ENCODE measurements at places on chromosomes 7 and 10.

DNA sequence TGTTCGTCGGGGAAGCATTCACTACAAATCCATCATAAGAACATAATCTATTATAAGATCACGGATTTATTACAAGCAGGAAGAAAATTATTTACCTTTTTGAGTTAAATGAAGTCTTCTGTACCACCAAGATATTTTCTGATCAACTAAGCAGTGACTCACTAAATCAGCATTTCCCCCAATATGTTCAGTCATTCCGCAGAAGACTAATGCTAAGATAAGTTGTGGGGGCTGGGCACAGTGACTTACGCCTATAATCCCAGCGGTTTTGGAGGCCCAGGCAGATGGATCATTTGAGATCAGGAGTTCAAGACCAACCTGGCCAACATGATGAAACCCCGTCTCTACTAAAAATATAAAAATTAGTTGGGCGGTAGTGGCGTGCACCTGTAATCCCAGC, 144.2 kb upstream of the EGR2 start:
- no peak for DNase-seq

DNA sequence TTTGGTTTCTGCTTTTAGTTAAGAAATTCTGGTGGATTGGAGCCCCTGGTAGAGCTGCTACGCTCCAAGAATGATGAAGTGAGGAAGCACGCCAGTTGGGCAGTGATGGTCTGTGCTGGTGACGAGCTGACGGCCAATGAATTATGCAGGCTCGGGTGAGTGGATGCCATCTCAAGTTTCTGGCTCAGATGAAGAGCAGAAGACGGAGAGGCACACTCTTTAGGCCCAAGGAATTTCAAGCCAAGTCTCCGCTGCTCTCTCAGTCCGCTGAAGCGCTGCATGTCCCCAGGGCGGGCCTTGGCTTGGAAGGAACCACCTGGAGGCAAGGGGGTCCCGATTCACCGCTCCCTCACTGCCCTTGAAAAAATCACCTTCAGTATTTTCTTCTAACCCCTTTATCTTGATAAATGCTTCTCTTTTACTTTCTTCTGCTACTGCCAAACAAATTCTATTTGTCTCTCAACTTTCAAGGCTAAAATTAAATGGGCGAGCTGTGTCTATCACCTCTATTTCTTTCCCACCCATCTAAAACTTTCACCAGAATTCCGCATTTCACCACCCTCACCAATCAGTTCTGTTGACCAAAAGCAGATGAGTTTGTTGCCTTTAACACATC, 74.2 kb downstream of the ARMC3 start:
- DNase-seq = no peak

DNA sequence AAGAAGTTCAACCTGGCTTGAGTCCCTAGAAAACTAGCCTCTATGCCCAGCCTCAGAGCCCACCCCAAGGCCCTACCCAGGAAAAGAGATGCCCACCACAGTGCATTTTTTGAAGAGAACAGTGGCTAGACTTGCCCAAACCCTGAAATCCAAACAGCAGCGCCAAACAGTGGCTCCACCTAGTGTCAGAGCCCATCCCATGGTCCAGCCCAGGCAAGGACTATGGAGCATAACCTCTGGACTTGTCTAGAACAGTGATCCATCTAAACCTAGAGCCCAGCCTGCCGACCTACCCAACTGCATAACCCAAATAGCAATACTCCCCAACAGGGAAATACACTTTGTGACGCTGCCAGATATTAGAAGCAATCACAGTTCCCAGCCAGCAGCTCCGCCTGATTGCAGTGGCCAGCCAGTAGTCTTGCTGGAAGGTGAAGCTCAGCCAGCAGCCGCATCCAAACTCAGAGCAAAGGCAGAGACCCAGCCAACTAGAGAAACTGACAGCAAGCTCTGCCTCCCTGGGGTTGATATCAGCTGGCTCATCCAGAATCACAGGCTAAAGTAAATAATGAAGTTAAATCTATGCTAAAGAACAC, 44.5 kb downstream of the HBP1 start:
- no peak for DNase-seq

DNA sequence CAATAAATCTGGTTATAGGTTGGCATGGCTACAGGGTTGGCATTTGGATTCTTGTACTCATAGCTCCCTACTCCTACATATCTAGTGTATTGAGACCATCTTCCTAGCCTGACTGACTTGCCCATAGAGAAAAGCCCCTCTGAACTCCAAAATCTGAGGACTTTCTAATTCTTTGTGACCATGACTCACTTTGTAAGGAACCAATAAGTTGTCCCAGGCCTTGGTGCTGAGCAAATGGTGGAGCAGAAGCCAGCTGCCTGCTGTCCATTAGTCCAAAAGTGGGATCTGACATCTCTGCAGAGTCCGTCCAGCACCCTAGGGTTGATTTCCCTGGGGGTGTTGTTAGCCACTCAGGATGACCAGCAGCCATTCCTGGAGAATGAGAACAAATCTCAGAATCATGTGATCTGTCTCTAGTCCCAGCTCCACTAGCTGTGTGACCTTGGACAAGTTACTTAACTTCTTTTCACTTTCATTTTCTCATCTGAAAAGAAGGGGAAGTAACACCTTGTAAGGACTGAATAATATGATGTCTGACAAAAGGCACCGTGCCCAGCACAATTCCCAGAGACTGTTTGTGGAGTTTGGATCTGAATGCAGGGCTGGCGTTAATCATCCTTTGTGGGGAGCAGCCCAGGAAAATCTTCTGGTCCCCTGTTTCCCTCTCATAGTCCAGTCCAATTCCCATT, 44.1 kb downstream of the MTURN start:
- no peak for DNase-seq

DNA sequence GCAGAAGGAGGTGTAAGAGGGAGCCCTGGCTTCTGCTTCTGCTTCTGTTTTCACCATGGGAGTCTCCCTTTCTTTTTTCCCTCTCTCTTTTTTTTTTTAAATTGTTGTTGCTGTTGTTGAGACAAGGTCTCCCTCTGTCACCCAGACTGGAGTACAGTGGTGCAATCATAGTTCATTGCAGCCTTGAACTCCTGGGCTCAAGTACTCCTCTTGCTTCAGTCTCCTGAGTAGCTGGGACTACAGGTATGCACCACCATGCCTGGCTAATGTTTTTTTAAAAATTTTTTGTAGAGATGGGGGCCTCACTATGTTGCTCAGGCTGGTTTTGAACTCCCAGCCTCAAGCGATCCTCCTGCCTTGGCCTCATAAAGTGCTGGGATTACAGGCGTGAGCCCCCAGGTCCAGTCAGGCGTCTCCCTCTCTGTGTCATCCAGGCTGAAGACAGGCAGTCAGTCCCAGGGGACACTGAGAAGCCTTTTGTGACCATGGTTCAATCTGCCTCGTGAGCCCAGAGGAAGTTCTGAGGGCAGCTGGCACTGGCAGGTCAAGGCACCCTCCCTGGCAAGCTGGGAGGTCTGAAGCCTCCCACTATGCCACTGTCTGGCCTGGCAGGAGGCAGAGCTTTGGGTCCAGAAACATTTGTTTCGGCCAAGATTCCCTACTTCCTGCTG, 33.6 kb upstream of the NPFFR1 start:
- DNase-seq = no peak

DNA sequence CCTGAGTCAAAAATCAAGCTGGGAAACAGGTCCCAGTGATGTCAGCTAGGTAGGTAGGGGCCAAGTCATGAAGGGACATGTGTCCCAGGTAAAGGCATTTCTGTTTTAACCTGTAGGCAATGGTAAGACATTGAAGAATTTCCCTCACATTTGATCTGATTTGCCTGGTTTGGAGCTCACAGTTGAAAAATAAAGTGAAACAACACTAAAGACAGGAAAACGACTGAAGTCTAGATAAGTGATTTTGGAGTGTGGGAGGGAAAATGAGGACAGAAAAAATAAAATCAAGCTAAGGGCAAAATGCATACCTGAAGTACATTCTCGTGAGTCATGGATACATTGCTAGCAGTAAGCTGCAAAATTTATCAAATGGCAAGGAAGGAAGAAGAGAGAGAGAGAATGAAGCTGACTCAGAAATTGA, 169.9 kb downstream of the SKIDA1 start:
- no peak for DNase-seq

DNA sequence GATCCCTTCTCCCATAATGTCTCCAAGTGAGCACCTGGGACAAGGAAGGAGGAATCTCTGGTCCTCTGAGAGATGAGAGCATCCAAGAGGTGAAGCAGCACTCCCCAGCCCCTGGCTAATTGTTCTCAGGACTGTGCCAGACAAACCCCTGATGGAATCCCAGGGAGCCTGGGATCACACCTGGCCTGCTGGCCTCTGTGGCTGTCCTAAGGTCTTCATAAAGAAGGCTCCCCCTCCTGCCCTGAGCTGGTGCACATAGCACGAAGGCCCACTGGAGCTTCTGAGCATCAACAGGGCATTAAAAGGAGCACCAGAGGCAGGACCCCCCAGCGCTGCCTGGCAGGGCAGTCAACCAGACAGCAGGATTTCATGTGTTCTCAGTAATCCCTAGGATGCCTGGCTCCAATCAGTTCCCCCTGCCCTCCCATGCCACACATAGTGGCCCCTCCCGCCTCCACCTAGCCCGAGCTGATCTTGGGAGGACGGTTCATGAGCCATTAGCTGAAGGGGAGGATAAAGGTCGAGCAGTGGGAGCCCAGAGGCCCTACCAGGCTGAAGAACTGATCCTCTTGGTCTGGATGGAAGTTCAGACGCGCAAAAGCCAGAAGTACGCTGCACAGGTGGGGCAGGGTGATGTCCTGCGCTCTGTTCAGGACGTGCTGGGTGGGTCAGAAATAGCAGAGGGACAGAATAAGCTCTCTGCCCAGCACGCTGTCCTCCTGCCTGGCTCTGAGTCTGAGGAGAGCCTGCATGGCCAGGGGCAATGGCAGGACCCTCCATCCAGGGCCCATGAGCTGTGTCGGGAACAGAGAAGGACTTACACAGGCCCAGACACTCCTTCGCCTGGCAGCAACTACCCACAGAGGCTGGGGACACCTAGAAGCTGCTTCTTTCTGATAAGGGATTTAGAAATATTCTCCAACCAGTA, 8.4 kb downstream of the TBRG4 start:
- no peak for DNase-seq

DNA sequence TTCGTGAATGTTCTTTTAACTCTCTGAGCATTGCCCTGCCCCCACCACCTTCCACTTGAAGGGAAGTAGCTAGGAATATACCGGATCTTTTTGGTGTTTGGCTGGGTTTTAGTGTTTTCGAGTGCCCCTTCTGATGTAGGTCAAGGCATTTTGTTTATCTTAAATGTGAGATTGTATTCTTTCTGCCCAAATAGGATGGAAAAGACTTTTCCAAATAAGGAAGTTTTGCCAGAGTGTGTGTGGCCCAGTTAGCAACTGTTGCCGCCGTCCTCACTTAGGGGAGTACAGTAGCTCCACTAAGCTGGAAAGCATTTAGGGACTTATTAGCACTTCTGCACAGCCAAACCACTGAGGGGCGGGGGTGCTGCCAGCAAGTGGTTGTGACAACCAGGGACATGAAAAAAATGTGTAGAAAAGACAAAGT, 29.8 kb upstream of the VCL start:
- peak; percentile 7 for DNase-seq

- DNase-seq = no peak
Measured at GRCh38 chr7:140577651-140578050, 63.0 kb downstream of the DENND2A start.

GRCh38 chr7:135763261-135763660, 14.6 kb upstream of the FAM180A start:
- DNase-seq = no peak

GRCh38 chr7:141986923-141987322, 8.8 kb upstream of the MGAM start:
- no peak for DNase-seq

DNA sequence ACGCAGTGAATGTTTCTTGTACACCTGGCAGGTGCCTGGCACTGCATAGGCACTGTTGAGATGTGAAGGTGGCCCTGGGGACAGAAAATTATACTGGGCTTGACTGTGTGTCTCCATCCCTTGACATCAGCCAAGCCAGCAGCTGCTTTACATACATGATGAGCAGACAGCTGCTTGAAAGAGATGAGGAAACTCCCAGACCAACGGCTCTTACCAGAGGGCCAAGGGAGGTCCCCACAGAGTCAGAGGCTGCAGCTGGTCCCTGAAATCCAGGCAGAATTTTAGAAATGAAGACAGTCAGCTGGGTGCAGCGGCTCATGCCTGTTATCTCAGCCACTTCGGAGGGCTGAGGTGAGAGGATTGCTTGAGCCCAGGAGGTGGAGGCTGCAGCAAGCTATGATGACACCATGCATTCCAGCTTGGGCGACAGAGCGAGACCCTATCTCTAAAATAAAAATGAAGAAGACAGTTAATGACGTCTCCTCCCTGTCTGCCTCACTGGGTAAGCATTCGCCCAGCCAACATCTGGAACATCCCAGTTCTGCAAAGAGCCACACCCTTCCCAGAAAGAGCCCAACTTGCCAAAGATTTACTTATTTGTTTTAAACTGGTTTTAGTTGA, 17.6 kb downstream of the LIMK1 start:
- no peak for DNase-seq

GRCh38 chr7:15503603-15504290, 58.1 kb downstream of the AGMO start:
- DNase-seq = no peak

DNA sequence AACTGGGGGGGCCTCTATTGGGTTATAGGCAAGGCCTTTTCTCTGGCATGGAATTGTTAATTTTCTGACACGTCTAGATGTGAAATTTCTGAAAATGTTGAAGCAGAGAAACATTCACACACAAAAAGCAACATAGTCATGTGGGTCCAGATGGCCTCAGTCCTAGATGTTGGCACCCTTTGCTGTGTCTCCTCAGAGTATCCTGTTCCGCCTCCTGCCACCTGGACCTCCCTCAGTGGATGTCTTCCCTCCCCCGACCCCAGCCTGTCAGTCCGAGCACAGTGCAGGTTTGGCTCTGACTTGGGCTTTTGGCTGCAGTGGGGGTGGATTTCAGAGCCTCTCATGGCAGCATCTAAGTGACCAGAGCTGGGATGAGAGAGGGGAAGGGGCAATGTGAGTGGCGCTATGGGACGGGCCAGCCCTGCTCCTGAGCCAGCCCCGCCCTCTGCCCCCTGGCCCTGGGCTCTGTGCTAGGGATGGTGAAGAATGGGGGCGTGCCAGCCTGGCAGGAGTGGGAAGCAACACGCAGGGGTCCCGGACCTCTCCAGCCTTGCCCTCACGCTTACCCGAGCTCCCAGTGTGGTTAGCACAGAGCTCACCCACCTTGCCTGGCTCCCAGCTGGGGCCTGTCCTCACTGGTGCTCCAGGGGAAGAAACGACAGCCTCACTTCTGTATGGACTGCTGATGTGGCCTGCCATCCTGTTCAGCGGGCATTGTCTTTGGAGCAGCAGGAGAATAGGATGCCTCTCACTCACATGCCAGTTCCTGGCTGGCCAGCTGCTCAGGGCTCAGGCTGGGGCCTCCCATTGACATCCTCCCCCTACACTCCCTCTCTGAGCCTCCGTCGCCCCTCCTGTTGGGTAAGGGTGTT, 6.2 kb downstream of the ATP6V0E2 start:
- no peak for DNase-seq

- DNase-seq = no peak
Measured at GRCh38 chr7:100189061-100189460, 11.3 kb downstream of the STAG3 start.

DNA sequence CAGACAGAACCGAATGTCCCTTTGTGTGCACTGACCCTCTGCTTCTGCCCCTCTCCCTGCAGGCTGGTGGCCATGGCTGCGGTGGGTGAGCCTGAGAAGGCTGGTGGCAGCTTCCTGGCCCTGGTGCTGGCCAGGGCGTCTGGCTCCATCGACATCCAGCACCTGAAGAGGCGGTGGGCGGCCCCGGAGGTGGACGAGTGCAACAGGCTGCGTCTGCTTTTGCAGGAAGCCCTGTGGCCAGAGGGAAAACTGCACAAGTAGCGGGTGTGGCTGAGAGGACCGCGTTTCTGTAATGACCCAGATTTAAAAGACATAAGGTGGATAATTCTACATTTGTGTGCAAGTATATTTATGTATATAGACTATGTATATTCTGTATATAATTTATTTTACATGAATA, 89.2 kb downstream of the DYNC2I1 start:
- DNase-seq = no peak
